ENCODE measurements at places on chromosomes 3 and 15. TPM values are rescaled to one million over a fixed set of nuclear protein-coding genes. Genes with fewer than 3 reads are reported as not detected.

The KNL1 gene
- total RNA-seq: 83.2 TPM

The FAM107A gene
- total RNA-seq: not detected

The RBP2 gene
- not detected for total RNA-seq

GRCh38 chr3:149382518-149382917 is 5.1 kb upstream of the TM4SF1 start:
- no peak for DNase-seq
- H3K27ac ChIP-seq: peak overlapping the region; percentile 52
- H3K36me3 ChIP-seq: no peaks in the 10 kb centered on the region
- H3K4me3 ChIP-seq: no peak overlapping the region
- no peaks in the 10 kb centered on the region for H3K27me3 ChIP-seq
- peaks cover 61% of the 10 kb centered on the region for H3K4me1 ChIP-seq

GRCh38 chr3:67685499-67685898 is 31.1 kb upstream of the SUCLG2 start:
- no peak overlapping the region for H3K4me3 ChIP-seq
- H3K27me3 ChIP-seq: no peaks in the 10 kb centered on the region
- no peaks in the 10 kb centered on the region for H3K4me1 ChIP-seq
- no peak for DNase-seq
- H3K27ac ChIP-seq: no peak overlapping the region

GRCh38 chr3:42829628-42830436 is 20.6 kb downstream of the ACKR2 start:
- no peaks in the 10 kb centered on the region for H3K4me1 ChIP-seq
- DNase-seq: no peak
- H3K36me3 ChIP-seq: no peaks in the 10 kb centered on the region
- no peak overlapping the region for H3K27ac ChIP-seq

- no peaks in the 10 kb centered on the region for H3K27me3 ChIP-seq
- no peak for DNase-seq
- no peak overlapping the region for H3K27ac ChIP-seq
- no peak overlapping the region for H3K4me3 ChIP-seq
- H3K4me1 ChIP-seq: peaks cover 13% of the 10 kb centered on the region
- no peaks in the 10 kb centered on the region for H3K36me3 ChIP-seq
Measured at GRCh38 chr3:55615694-55616295, 128.7 kb upstream of the WNT5A start.

GRCh38 chr15:63192619-63193206 is 3.3 kb downstream of the RAB8B start:
- no peak overlapping the region for H3K27ac ChIP-seq
- H3K4me3 ChIP-seq: no peak overlapping the region
- no peak for DNase-seq
- H3K27me3 ChIP-seq: no peaks in the 10 kb centered on the region

DNA sequence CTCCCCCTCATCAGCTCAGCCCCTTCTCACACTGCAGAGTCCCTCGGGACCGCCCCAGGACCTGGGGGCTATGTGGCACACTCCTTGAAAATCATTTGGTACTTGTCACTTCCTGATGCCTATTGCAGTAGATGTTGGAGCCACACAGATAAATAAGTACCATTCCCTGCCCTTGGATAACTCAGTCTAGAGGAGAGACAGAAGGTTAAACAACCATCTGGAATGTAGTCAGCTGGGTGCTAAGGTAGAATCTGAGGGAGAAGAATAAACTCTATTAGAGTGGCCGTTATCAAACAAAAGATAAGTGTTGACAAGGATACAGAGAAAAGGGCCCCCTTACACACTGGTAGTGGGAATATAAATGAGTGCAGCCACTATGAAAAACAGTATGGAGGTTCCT is 112.3 kb upstream of the NR2E3 start:
- H3K4me3 ChIP-seq: no peak overlapping the region
- no peaks in the 10 kb centered on the region for H3K36me3 ChIP-seq
- DNase-seq: no peak
- no peaks in the 10 kb centered on the region for H3K27me3 ChIP-seq
- peaks cover 2% of the 10 kb centered on the region for H3K4me1 ChIP-seq
- H3K27ac ChIP-seq: no peak overlapping the region

DNA sequence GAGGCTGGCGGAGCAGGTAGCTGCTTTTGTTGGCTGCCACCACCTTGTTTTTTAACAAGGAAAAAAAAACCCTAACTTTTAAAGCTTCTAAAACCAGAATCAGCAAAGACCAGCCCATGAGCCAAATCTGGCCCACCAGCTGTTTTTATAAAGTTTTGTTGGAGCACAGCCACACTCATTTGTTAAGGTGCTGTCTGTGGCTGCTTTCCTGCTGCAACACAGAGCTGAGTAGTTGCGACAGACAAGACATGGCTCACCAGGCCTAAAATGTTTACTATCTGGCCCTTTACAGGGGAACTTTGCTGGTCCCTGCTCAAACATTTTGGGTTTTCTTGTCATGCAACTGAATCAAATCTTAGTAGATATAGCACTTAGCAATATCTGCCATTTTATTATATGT is 18.9 kb downstream of the EFCAB12 start:
- no peaks in the 10 kb centered on the region for H3K36me3 ChIP-seq
- no peaks in the 10 kb centered on the region for H3K27me3 ChIP-seq
- H3K4me3 ChIP-seq: no peak overlapping the region
- no peak overlapping the region for H3K27ac ChIP-seq
- DNase-seq: no peak

DNA sequence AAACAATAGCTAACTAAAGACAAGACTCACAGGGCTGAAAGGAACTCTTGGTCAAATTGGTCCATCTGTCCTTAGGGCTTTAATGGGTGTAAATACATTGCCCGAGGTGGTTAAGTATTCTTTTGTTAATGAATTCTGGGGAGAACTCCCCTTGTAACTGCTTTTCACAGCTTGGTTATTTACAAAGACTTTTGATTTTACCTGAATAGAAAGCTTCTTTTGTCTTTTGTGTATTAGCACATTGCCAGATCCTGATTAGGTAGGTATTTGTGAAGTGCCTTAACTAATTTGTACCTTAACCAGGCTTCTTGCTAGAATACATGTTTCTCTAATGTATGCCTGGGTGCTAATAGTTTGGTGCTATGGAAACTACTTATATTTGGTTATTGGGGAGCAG is 14.0 kb downstream of the CHD2 start:
- no peak overlapping the region for H3K27ac ChIP-seq
- no peaks in the 10 kb centered on the region for H3K27me3 ChIP-seq
- DNase-seq: no peak
- H3K4me3 ChIP-seq: no peak overlapping the region

DNA sequence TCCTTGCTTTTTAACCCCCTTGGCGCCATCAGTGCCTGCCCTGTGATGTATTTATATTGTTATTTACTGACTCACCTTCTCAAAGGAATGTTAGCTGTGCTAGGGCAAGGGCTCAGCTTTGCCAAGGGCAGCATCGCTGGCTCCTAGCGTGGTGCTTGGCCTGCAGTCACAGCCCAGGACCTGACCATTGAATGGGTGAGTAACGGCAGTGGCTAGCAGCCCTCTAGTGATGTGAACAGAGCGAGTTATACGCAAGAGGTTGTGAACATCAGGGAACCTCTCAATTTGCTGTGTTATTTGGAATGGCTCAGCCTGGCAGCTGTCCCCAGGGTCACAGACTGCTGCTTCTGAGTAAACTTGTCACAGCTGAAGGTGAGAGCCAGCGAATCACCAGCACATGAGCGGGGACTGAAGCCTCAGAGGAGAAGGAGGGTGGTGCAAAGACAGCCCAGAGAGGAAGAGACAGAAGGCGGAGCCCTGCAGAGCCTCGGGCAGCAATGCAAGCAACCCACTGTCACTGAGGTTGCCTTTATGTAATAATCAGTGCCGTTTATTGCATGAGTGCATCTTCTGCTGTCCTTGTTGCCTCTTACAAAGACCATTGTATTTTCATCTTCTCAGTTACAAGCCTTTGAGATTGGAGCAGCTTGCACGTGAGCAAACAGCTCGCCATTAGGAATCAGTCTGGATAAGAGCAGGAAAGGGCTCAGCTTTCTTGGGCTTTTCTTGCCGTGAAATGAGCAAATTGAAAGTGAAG is 158.3 kb downstream of the SLCO3A1 start:
- no peaks in the 10 kb centered on the region for H3K4me1 ChIP-seq
- no peaks in the 10 kb centered on the region for H3K36me3 ChIP-seq
- H3K27me3 ChIP-seq: no peaks in the 10 kb centered on the region
- H3K27ac ChIP-seq: no peak overlapping the region
- H3K4me3 ChIP-seq: no peak overlapping the region

- H3K27me3 ChIP-seq: no peaks in the 10 kb centered on the region
- H3K4me1 ChIP-seq: no peaks in the 10 kb centered on the region
- no peak for DNase-seq
- H3K36me3 ChIP-seq: no peaks in the 10 kb centered on the region
- no peak overlapping the region for H3K4me3 ChIP-seq
Measured at GRCh38 chr15:91127236-91127955, 27.3 kb downstream of the SV2B start.

GRCh38 chr15:69402816-69403215 is 11.3 kb upstream of the KIF23 start:
- DNase-seq: peak; percentile 27
- H3K27ac ChIP-seq: peak overlapping the region; percentile 61
- H3K4me3 ChIP-seq: no peak overlapping the region
- H3K36me3 ChIP-seq: peaks cover 67% of the 10 kb centered on the region
- H3K4me1 ChIP-seq: peaks cover 49% of the 10 kb centered on the region
- H3K27me3 ChIP-seq: no peaks in the 10 kb centered on the region

GRCh38 chr3:171348121-171348520 is 112.1 kb downstream of the TNIK start:
- no peaks in the 10 kb centered on the region for H3K36me3 ChIP-seq
- DNase-seq: no peak
- no peak overlapping the region for H3K27ac ChIP-seq
- H3K27me3 ChIP-seq: no peaks in the 10 kb centered on the region
- no peak overlapping the region for H3K4me3 ChIP-seq

- H3K36me3 ChIP-seq: peaks cover 7% of the 10 kb centered on the region
- DNase-seq: no peak
- H3K4me3 ChIP-seq: no peak overlapping the region
- H3K27me3 ChIP-seq: no peaks in the 10 kb centered on the region
Measured at GRCh38 chr3:182902236-182902635, 78.1 kb downstream of the DCUN1D1 start.

GRCh38 chr3:102447272-102447671 is 12.5 kb downstream of the ZPLD1 start:
- DNase-seq: no peak
- H3K27ac ChIP-seq: no peak overlapping the region
- H3K4me3 ChIP-seq: no peak overlapping the region

The GSK3B gene
- total RNA-seq: 34.0 TPM

DNA sequence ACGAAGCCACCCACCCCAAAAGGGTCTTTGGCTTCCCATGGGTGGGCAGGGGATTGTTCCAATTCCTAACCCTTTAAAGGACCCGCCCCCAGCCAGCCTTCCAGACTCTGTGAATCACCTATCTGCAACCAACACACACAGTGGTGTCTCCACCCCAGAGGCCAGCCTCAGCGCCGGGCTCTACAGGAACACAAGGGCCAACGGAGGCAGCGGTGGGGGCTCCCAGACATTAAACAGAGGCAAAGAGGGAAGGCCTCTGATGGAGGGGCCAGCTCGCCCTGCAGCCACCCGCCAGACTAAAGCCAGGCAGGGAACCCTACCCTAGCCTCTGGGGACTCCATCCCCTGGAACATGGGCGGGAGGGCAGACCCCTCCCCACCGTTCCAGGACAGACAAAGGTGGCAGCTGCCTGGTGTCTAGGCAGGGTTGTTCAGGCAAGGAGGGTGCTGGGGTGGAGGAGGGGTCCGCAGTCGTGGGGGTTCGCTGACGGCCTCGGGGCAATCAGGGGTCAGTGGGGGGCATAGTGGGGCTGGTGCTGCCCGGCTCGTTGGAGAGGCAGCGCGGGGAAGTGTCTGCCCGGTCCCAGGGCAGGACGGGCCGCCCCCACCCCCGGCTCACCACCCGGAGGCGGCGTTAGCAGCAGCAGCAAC is 448 bp downstream of the SHISA5 start:
- H3K4me1 ChIP-seq: peaks cover 22% of the 10 kb centered on the region
- H3K27ac ChIP-seq: peak overlapping the region; percentile 24
- H3K4me3 ChIP-seq: peak overlapping the region; percentile 53
- DNase-seq: no peak
- no peaks in the 10 kb centered on the region for H3K36me3 ChIP-seq

GRCh38 chr3:95217661-95218060 is 1154.8 kb downstream of the NSUN3 start:
- DNase-seq: no peak
- H3K4me1 ChIP-seq: no peaks in the 10 kb centered on the region
- no peaks in the 10 kb centered on the region for H3K36me3 ChIP-seq
- H3K4me3 ChIP-seq: no peak overlapping the region
- no peak overlapping the region for H3K27ac ChIP-seq

DNA sequence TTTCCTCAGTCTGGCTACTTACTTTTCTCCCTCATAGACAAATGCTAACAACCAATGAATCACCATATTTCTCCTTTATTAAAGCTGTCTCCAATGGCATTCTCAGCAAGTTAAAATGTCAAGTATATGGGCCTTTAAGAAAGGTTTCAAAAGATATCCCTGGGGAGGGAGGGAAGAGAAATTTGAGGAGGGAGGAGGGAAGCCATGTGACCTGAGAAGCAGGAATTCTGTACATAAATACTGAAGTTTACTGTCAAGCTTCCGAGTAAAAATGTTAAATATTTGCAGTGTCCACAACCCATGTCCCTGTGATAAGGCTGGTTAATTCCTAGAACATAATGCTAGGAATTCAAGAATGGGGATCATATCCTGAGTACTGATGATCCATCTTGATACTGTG is 175.9 kb downstream of the CNTN4 start:
- H3K27ac ChIP-seq: no peak overlapping the region
- no peaks in the 10 kb centered on the region for H3K4me1 ChIP-seq
- DNase-seq: no peak
- no peaks in the 10 kb centered on the region for H3K36me3 ChIP-seq

The MGLL gene
- 31.9 TPM for total RNA-seq

The ZNF774 gene
- 0.66 TPM for total RNA-seq

The SPINT1 gene
- total RNA-seq: not detected

The UBA3 gene
- total RNA-seq: 76.4 TPM

The SCAANT1 gene
- not detected for total RNA-seq

GRCh38 chr3:124584245-124584551 is 146.1 kb upstream of the UMPS start:
- DNase-seq: no peak
- peak overlapping the region; percentile 40 for H3K4me3 ChIP-seq
- H3K4me1 ChIP-seq: peaks cover 10% of the 10 kb centered on the region
- H3K27me3 ChIP-seq: no peaks in the 10 kb centered on the region

- peaks cover 31% of the 10 kb centered on the region for H3K4me1 ChIP-seq
- peak overlapping the region; percentile 83 for H3K27ac ChIP-seq
- H3K27me3 ChIP-seq: no peaks in the 10 kb centered on the region
- H3K36me3 ChIP-seq: no peaks in the 10 kb centered on the region
- no peak overlapping the region for H3K4me3 ChIP-seq
Measured at GRCh38 chr3:135991621-135992020, 26.1 kb downstream of the PPP2R3A start.

- H3K36me3 ChIP-seq: no peaks in the 10 kb centered on the region
- H3K4me1 ChIP-seq: peaks cover 5% of the 10 kb centered on the region
- no peak for DNase-seq
- no peak overlapping the region for H3K27ac ChIP-seq
Measured at GRCh38 chr3:47794544-47794943, 8.4 kb upstream of the DHX30 start.

GRCh38 chr3:115885621-115886020 is 262.3 kb downstream of the GAP43 start:
- no peaks in the 10 kb centered on the region for H3K27me3 ChIP-seq
- no peak overlapping the region for H3K27ac ChIP-seq
- H3K36me3 ChIP-seq: no peaks in the 10 kb centered on the region
- no peak for DNase-seq
- no peaks in the 10 kb centered on the region for H3K4me1 ChIP-seq

- no peaks in the 10 kb centered on the region for H3K36me3 ChIP-seq
- H3K27ac ChIP-seq: no peak overlapping the region
- H3K4me1 ChIP-seq: no peaks in the 10 kb centered on the region
- no peak overlapping the region for H3K4me3 ChIP-seq
Measured at GRCh38 chr3:161560008-161560637, 63.5 kb downstream of the OTOL1 start.

All from SJSA1 (cell line).